ENCODE measurements at places on chromosomes 7 and 10.

DNA sequence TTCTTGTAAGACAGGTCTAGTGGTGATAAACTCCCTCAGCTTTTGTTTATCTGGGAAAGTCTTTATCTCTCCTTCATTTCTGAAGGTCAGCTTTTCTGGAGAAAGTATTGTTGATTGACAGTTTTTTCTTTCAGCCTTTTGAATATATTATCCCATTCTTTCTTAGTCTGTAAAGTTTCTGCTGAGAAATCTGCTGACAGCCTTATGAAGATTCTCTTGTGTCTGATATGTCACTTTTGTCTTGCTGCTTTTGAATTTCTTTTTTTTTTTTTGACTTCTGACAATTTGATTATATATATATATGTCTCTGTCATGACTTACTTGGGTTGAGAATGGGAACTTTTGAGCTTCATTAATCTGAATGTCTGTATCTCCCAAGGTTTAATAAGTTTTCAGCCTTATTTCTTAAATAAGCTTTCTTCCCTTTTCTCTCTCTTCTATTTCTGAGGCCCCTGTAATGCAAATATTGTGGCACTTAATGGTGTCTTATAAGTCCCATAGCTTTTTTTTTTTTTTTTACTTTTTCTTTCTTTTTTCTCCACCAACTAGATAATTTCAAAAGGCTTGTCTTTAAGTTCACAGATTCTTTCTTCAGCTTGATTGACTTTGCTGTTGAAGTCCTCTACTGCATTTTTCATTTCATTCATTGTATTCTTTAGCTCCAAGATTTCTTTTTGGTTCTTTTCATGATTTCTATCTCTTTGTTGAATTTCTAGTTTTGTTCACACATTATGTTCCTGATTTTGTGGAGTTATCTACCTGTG is 81.4 kb upstream of the IL6 start:
- H3K4me3 ChIP-seq = no peak overlapping the region
- H3K27me3 ChIP-seq = no peaks in the 10 kb centered on the region
- H3K27ac ChIP-seq = no peak overlapping the region
- DNase-seq = no peak
- H3K4me1 ChIP-seq = peaks cover 4% of the 10 kb centered on the region
- no peaks in the 10 kb centered on the region for H3K36me3 ChIP-seq

- no peak for DNase-seq
- H3K4me1 ChIP-seq = no peaks in the 10 kb centered on the region
- no peaks in the 10 kb centered on the region for H3K27me3 ChIP-seq
- no peaks in the 10 kb centered on the region for H3K36me3 ChIP-seq
- H3K27ac ChIP-seq = no peak overlapping the region
- no peak overlapping the region for H3K4me3 ChIP-seq
These were observed 17.7 kb upstream of the PPP1R3A start for GRCh38 chr7:113936535-113936934.

- no peak overlapping the region for H3K4me3 ChIP-seq
- no peaks in the 10 kb centered on the region for H3K27me3 ChIP-seq
- peaks cover 72% of the 10 kb centered on the region for H3K4me1 ChIP-seq
- H3K36me3 ChIP-seq = no peaks in the 10 kb centered on the region
These were observed 23.9 kb downstream of the KLF6 start for GRCh38 chr10:3761021-3761686.

- H3K36me3 ChIP-seq = no peaks in the 10 kb centered on the region
- H3K27ac ChIP-seq = no peak overlapping the region
- DNase-seq = no peak
- H3K27me3 ChIP-seq = no peaks in the 10 kb centered on the region
- H3K4me3 ChIP-seq = no peak overlapping the region
These were observed 63.2 kb upstream of the CAV2 start for GRCh38 chr7:116436305-116436826.

- no peaks in the 10 kb centered on the region for H3K4me1 ChIP-seq
- no peak for DNase-seq
- no peak overlapping the region for H3K4me3 ChIP-seq
- no peaks in the 10 kb centered on the region for H3K36me3 ChIP-seq
- no peaks in the 10 kb centered on the region for H3K27me3 ChIP-seq
These were observed 47.4 kb downstream of the LMBR1 start for GRCh38 chr7:156845379-156846101.

GRCh38 chr7:28988810-28989209 is 30.7 kb upstream of the TRIL start:
- H3K4me1 ChIP-seq = peaks cover 45% of the 10 kb centered on the region
- no peaks in the 10 kb centered on the region for H3K27me3 ChIP-seq
- DNase-seq = peak; percentile 63
- H3K27ac ChIP-seq = no peak overlapping the region
- no peak overlapping the region for H3K4me3 ChIP-seq

DNA sequence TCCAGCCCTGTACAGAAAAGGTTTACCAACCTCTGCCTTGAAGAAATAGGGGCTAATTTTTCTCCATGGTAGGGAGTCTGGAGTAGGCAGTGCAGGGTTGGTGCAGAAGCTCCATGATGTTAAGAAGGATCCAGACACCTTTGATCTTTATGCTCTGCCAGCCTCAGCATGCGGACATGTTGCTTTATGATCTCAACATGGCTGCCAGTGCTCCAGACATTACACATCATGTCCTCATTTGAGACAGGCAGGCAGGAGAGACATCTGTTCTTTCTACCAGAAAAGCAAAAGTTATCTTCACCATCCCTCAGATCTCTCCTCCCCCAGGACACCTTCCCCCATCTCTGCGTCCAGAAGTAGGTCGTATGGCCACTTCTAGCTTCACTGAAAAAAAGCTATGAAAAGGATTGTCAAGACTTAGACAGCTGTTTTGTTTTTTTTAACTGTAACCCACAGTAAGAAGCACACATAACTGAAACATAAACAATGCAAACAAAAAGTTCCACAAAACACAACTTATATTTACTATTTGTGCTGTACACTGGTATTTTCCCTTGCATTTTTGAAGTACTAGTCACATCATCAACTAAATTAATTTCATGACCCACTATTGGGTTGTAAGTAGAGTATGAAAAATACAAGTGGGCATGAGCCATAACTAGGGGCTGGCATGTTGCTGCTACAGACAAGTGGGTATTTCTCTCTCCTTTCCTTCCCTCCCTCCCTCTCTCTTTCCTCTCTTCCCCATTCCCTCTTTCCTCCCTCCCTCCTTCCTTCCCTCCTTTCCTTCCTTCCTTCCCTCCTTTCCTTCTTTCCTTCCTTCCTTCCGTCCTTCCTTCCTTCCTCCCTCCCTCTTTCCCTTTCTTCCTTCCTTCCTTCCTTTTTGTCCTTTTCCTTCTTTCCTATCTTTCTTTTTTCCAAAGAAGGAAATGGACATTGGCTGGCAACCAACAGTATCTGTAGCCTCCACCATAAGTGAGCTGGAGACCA is 2.6 kb upstream of the RASSF4 start:
- H3K36me3 ChIP-seq = peaks cover 2% of the 10 kb centered on the region
- peaks cover 14% of the 10 kb centered on the region for H3K4me1 ChIP-seq
- H3K4me3 ChIP-seq = no peak overlapping the region
- no peak for DNase-seq

- no peaks in the 10 kb centered on the region for H3K36me3 ChIP-seq
- H3K4me3 ChIP-seq = no peak overlapping the region
- DNase-seq = no peak
- no peaks in the 10 kb centered on the region for H3K4me1 ChIP-seq
These were observed 228.7 kb downstream of the CHRM2 start for GRCh38 chr7:137097111-137097510.

GRCh38 chr7:36598054-36598674 is 126.1 kb downstream of the AOAH start:
- no peaks in the 10 kb centered on the region for H3K27me3 ChIP-seq
- H3K36me3 ChIP-seq = no peaks in the 10 kb centered on the region
- H3K27ac ChIP-seq = no peak overlapping the region

DNA sequence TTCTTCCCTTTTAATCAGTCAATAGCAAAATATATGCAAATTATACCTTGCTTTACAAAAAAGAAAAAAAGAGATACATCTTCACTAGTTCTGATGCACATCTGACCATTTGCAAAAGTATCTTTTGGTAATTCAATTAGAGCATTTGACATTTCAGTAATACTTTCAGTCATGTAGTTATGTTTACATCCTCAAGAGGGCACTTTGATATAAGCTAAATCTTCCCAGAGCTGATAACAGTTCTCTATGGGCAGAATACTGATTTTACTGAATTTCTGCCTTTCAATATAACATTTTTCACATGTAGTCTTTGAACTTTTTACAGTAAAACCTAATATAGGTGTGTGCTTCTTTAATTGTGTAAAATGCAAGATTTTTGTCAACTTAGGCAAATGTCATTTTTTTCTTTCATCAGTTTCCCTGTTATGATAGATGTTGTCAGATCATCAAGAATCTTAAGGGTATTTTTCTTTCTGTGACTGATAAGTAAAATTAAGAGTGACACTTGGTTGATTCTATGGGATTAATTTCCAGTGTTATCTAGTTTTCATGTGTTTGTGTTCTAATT is 703.5 kb upstream of the SEMA3D start:
- DNase-seq = no peak
- no peak overlapping the region for H3K4me3 ChIP-seq
- no peaks in the 10 kb centered on the region for H3K27me3 ChIP-seq

GRCh38 chr10:5194431-5194830 is 2.2 kb upstream of the AKR1C4 start:
- peaks cover 3% of the 10 kb centered on the region for H3K27me3 ChIP-seq
- H3K36me3 ChIP-seq = no peaks in the 10 kb centered on the region
- no peak overlapping the region for H3K27ac ChIP-seq
- DNase-seq = no peak

- no peak for DNase-seq
- H3K4me1 ChIP-seq = no peaks in the 10 kb centered on the region
- H3K27me3 ChIP-seq = no peaks in the 10 kb centered on the region
- H3K36me3 ChIP-seq = peaks cover 1% of the 10 kb centered on the region
- H3K4me3 ChIP-seq = no peak overlapping the region
- H3K27ac ChIP-seq = no peak overlapping the region
These were observed 8.7 kb downstream of the WBP1L start for GRCh38 chr10:102752266-102752930.

DNA sequence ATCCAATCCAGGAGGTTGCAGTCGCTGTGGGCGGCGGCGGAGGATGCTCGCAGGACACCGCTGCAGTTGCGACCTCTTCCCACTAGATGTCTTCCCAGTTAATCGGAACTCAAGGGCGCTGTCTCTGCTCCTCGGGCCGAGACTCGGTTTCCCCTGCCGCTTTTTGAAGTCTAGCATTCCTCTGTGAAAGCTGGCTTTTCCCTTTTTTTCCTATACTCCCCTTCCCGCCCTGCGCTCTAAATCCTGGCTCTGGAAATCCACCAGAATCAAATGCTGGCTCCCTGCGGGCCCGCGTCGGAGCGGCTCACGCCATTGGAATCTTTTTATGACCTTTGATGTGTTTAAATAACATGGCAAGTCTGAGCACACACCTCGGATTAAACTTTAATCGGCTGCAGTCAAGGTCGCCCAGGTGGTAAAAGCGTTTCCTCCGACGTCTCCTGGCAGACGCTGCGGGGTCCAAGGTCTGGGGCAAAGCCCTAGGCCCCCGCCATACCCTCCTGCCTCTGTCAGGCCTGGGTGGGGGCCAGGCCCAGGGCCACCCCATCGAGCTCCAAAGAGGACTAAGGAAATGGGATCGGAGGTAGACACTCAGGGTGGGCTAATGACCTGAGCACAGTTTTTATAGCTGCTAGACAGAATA is 10.7 kb upstream of the HOXA13 start:
- H3K27ac ChIP-seq = no peak overlapping the region
- H3K4me3 ChIP-seq = peak overlapping the region; percentile 56
- H3K36me3 ChIP-seq = no peaks in the 10 kb centered on the region
- H3K4me1 ChIP-seq = peaks cover 5% of the 10 kb centered on the region
- H3K27me3 ChIP-seq = peaks cover 88% of the 10 kb centered on the region

DNA sequence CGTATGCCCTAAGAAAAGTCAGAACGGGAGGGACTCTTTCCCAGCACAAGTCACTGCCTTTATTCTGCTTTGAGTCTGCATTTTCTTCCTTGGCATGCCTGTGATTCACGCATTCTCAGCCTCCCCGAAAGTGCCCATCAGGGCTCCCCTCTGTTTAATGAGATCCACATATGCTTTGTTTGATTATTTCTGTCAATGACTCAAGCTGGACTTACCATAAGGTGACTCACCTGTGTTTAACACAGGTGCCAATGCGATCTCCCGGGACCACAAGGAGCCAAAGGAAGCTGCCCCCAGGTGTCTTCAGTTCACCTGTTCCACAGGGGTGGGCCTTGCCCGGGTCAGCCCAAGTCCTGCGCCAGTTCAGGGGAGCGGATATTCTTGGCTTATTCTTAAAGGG is 386.0 kb upstream of the SHH start:
- H3K27me3 ChIP-seq = no peaks in the 10 kb centered on the region
- no peak for DNase-seq

DNA sequence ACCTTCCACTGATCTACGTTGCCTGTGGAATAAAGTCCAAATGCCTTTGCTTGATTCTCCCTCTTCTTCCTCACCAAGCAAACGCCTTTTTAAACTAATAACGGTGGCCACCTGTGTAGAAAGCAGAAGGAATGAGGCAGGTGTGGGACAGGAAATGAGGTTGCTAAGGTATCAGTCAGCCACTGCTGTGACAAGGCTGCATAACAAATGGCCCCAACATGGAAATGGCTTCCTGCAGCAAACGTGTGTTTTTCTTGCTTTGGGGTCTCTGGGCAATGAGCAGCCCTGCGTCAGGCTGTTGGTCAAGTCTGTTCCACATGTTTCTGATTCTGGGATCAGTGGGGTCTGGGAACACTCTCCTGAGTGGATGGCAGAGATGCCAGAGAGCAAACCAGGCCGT is 56.0 kb upstream of the EN2 start:
- DNase-seq = no peak
- H3K4me3 ChIP-seq = no peak overlapping the region
- H3K36me3 ChIP-seq = no peaks in the 10 kb centered on the region
- no peak overlapping the region for H3K27ac ChIP-seq

DNA sequence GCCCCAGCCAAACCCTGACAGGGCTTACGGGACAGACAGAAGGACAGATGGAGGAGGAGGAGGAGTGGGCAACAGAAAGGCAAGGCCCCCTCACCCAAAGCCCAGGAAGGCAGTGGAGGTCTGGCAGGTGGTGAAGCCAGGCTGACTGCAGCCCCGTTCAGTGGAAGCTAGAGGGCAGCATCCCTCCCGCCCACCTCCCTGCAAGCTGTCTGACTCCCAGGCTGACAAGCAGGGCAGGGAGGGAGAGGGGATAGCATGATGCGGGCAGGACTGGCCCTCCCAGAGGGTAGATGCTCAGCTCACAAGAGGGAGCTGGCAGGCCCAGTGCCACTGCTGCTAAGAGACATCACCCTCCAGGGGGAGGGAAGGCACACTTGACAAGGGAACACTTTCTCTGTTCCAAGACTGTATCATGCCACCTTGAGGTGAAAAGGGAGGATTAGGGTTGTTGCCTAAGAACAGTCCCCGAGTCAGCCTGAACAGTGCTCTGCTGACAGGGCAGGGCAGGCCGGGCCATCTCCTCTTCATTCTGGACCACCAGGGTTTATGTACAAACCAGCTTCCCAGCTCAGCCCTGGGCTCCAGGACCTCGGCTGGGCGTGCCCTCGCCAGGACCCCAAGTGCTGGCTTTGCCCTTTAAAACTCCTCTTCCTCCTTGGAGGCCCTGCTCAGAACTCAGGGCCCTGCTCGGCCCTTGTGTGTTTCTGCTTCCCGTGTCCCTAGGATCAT is 61.8 kb downstream of the RASGEF1A start:
- no peaks in the 10 kb centered on the region for H3K4me1 ChIP-seq
- no peak overlapping the region for H3K27ac ChIP-seq
- no peak for DNase-seq
- H3K4me3 ChIP-seq = no peak overlapping the region
- peaks cover 1% of the 10 kb centered on the region for H3K36me3 ChIP-seq
- H3K27me3 ChIP-seq = no peaks in the 10 kb centered on the region
